Stimulated activated CD4-positive, alpha-beta T cell treated with anti-CD3 and anti-CD28 coated beads, Interleukin-4, amount 100 ng/mL, for 48 hours (primary cell): ENCODE measurements at places on chromosomes 2 and 18.

DNA sequence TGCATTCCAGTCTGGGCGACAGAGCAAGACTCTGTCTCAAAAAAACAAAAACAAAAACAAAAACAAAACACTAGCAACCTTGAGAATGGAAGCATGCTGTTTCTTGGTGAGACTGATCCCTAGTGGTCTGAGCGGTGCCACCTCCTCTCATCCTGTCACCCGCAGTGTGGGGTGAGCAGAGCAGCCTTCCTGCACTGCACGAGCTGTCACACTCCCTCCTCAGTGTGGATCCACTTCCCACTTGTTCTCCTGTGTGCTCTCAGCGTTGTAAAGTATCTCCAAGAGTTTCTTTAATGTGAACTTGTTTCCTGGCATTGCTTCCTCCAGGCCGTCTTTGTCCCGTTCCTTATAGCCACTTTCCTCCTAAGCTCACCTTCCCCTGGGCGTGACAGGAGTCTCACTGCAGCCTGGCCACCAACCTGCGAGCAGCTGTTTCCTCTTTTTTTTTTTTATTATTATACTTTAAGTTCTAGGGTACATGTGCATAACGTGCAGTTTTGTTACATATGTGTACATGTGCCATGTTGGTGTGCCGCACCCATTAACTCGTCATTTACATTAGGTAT is 220.5 kb downstream of the FAM210A start:
- no peak for DNase-seq

DNA sequence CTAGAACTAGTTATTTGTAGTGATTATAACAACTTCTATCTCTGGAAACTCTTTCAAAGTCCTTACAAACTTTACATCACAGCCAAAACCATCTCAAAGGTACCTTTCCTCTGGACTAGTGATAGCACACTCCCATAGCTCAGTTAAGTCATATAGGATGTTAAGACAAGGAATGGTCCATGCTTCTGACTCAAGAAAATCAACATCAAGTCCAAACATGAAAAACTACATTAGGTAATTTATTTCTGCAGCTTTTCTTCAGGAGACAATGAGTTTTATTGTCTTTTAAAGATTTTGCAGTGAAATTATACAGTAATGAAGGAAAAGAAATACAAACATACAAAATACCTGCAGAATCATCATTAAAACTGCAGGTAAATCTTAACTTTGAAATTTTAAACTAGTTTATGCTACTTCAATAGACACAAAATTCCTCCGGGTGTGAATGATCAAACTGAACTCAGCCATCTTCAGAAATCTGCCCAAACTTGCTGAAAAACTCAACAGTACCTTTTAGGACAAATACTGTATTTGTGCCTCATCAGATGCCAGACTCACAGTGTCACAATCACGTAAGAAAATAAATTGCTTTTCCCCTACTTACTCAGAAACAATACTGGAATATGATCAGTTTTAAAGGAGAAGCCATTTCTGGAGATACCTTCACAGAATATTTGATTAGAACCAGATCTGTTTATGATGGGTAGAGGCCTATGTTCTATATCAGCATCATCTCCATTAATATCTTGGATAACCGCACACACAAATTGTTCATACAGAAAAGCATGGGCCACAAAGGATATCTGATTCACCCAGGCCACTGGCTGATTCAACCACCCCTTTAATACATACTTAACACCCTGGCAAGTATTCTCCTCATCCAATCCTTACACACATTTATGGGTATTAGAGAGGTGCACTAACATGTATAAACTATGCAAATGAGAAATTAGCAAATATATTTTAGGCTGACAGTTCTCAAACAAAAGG is 2.6 kb downstream of the TMEM131 start:
- DNase-seq: no peak

DNA sequence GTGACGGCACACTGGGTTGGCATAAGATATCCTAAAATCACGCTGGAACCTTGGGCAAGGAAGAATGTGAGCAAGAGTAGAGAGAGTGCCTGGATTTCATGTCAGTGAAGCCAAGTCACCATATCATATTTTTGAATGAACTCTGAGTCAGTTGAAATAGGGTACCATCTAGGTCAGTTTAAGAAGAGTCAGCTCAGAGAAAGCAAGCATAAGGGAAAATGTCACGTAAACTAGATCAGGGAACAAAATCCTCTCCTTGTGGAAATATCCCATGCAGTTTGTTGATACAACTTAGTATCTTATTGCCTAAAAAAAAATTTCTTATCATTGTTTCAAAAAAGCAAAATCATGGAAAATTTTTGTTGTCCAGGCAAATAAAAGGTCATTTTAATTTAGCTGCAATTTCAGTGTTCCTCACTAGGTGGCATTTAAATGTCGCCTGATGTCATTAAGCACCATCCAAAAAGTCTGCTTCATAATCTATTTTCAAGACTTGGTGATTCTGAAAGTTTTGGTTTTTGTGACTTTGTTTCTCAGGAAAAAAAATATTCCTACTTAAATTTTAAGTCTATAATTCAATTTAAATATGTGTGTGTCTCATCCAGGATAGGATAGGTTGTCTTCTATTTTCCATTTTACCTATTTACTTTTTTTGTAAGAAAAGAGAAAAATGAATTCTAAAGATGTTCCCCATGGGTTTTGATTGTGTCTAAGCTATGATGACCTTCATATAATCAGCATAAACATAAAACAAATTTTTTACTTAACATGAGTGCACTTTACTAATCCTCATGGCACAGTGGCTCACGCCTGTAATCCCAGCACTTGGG is 19.6 kb downstream of the RSAD2 start:
- DNase-seq: no peak

DNA sequence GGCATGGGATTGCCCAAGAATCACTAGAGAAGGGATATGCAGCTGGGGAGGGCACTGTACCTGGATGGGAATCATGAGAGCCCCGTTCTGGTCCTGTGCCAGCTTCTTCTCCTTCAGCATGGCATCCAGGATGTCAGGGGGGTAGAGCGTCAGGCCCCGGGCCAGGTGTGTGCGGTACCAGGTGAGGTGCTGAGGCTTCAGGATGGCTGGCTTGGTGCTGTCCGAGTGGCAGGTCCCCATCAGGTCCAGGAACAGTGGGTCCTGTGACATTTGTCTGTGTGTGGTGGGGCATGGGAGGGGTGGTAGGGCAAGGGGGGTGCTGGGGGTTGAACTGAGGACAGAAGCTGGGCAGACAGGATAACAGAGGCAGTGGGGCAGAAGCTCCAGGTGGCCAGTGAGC is 13.2 kb downstream of the CFAP65 start:
- DNase-seq: no peak

DNA sequence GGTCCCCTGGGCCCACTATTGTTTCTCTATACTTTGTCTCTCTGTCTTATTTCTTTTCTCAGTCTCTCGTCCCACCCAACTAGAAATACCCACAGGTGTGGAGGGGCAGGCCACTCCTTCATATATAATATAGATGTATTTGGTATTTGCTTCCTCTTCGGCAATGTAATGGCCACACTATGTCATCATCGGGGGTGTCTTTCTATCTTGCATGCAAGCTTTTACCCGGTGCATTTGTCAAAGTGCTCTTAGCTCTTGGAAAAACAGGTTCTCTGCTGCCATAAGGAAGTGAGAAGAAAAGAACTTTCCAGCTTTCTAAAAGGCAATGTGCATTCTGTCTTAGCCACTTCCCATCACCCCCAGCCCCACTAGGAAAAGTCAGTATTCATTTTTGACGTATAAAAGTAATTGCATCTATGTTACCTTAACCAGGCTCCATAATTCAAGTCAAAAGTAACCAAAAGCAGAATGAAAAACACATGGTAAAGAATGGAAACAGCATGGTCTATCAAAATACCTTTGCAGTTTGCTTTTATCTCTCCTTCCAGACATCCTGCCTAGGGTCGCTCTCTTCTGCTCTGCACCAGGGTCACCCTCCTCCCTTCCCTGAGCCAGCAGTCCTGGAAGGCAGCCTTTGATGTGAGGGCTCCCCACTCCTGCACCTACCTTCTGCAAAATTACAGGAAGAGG is 27.2 kb upstream of the FHL2 start:
- DNase-seq: no peak

DNA sequence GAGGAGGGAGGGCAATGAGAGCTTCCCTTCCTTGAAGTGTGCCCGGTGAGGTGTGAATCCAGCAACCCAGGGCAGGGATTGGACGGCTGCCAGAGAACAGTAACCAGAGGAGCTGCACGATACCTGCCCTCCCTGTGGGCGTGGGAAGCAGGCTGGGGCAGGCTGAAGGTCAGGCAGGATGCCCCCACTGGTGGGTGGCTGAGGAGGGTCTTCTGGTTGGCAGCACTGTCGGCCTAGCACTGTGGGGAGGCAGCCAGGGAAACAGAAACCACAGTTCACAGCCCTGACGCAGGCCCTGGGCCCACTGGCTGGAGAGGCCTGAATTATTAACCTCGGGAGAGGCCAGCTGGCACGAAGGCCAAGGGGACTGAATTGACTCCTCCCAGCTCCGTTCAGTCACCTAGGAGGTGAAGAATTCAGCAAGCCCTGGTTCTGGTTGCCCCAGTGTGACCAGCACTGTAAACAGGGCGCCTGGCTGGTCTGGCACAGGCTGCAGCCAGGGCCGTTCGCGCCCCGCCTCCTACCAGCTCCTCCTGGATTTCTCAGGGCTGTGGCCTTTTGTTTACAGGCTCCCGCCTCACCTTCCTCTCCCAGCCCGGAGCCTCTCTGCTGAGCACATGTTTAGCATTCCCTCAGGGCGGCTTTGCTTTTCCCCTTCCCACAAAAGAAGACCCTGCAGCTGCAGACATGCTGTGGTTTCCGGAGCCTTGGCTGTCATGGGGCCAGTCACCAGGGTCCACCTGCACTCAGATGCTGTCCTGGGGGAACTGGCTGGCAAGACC is 97.8 kb downstream of the B3GNT2 start:
- no peak for DNase-seq
